ENCODE measurements at places on chromosomes 12 and 14. TPM values are rescaled to one million over a fixed set of nuclear protein-coding genes. Genes with fewer than 3 reads are reported as not detected.
A peak's percentile ranks its signal among the peaks of the same experiment; 100 is the strongest.

DNA sequence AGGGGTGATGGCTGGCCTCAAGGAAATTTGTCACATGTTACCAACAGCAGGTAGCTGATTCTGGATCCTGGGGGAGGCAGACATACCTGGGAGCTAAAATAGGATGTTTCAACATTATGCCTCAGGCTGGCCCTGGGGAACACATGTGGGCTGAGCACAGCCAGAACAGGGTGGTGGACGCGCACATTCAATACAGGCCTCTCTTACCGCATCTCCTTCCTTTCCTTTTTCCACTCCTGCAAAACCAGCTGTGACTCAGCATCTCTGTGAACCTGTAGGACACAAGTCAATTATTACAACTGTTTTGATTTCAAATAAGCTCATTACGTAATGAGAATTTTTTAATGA is 61.0 kb downstream of the NT5DC3 start:
- no peak for DNase-seq

- DNase-seq: no peak
Observed at GRCh38 chr12:49730568-49731101, 10.7 kb upstream of the TMBIM6 start.

GRCh38 chr12:42690264-42690663 is 100.7 kb upstream of the PRICKLE1 start:
- no peak for DNase-seq

- DNase-seq: no peak
Observed at GRCh38 chr14:106378191-106378590, 851.8 kb downstream of the TMEM121 start.

- DNase-seq: no peak
Observed at GRCh38 chr12:6774499-6775062, 2.3 kb downstream of the LAG3 start.

DNA sequence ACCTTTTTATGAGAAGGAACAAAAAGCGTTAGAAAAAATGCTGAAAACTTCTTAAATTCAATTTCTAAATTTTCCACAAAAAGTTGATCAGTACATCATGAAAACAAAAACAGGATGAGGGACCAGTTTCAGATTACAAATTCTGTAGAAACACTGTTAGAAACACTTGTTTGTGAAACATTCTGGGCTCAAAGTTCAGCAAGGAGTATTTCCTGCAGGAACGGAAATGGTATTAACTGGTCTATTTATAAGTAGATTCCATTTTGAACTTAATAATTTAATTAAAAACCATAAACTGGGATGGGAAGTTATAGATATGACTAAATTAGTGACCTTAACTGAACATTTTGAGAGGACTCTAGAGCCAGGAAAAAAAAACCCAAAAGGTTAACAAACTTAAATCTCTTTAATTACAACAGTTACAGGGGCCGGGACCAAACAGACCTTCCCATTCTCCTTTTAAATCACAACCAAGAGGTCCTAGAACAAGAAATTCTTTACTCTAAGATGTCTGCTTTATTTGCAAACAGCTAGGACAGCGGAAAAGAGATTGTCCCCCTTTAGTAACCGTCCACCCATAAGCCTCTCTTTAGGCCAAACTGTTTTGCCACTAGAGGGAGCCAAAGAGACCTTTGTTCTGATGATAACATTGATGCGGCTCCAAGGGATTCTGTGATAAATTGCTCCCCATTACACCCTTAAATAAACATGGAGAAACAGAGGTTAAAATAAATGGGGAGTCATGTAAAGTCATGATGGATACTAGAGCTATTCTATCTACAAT is 69.0 kb upstream of the RERGL start:
- DNase-seq: no peak

DNA sequence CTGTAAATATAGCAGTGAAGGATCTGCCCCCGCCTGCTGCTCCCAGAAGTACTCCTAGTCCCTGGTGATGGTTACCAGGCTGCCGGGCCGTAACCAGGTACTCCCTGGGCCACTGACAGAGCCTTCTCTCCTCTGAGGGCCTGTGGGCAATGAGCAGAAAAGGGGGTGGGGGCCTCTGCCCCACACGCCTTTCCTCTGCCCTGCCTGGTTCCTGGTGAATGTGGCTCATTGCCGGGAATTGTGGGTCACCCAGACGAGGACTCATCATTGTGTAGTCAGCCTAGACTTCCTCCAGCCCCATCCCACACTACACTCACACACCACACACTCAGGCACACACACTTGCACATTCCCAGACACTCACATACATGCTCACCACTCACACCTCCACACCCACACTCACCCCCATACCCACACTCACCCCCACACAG is 35.7 kb upstream of the ACTN1 start:
- DNase-seq: no peak

DNA sequence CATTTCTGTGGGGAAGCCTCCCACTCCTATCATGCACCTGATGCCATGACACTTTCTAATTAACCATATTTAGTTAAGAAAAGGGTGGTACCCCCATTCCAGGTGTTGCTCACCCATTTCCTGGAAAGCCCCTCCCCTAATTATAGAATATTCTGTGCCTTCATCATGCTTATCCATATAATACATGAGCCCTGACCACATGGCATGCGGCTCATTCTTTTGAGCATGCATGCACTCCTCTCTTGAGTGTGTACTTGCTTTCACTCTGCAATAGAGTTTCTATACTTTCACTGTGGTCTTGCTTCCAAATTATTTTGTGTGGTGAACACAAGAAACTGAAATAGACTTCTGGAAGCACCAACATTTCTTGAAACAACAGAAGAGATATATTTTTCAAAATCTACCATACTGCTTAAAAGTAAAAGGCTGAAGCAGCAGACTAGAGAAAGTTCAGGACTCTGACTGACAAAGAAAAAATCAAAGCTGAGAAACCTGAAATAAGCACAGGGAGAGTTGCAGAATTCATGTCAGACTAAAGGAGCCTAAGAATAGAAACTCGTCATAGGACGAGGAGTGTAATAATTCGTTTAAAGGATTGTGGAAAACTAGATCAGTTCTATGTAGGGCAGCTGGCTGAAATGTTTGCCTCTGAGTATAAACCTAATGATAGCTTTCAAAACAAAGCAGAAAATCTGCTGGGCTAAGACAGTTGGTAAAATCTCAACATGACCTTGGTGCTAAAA is 144.8 kb downstream of the KITLG start:
- no peak for DNase-seq

GRCh38 chr14:85165094-85165493 is 364.9 kb upstream of the FLRT2 start:
- DNase-seq: no peak

- DNase-seq: no peak
Observed at GRCh38 chr12:72075891-72076557, 137.4 kb downstream of the TPH2 start.

DNA sequence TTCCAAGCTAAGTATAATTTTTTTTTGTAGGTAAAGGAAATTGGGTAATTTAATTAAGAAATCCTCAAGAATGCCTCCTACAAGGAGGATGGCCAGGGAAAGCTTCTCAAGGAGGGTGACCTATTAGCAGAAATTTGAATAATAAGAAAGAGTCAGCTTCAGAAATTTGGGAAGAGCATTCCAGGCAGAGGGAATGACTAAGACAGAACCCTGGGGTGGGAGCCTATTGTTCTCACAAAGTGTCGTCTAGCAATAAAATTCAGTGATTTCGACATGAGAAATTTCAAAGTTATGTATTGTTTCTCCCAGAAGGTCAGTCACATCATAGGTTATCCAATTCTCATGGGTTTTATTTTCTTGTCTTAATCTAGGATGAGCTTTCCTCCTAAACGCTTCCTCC is 1168.4 kb downstream of the AACS start:
- DNase-seq: no peak

DNA sequence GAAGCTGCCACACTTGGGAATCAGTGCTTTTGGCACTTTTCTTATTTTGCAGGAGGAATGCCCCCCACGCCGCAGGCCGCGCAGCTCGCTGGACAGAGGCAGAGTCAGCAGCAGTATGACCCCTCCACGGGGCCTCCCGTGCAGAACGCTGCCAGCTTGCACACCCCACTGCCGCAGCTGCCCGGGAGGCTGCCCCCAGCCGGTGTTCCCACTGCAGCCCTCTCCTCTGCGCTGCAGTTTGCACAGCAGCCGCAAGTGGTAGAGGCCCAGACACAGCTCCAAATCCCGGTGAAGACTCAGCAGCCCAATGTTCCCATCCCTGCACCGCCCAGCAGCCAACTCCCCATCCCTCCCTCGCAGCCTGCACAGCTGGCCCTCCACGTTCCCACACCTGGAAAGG is 32.3 kb downstream of the EP400 start:
- no peak for DNase-seq

DNA sequence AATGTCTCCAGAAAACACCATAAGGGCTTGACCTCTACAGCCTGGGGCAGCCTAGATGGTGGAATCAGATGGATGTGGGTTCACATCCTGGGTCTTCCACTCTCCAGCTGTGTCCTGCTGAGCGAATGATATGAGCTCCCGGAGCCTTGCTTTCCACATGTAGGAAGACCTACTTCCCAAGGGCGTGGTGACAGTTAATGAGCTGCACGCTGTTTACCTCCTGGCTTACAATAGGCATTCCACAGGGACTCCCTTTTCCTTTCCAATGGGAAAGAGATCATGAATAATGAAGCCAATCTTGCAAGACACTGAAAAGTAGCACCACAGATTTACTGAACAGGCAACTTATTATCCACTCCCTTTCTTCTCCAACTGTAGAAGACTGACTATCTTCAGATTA is 46.1 kb downstream of the TMTC1 start:
- no peak for DNase-seq

- peak; percentile 14 for DNase-seq
Observed at GRCh38 chr14:104803912-104804410, 3.1 kb downstream of the ZBTB42 start.

GRCh38 chr12:120866108-120866507 is 38.0 kb downstream of the SPPL3 start:
- DNase-seq: no peak

GRCh38 chr12:106300761-106301160 is 1.8 kb upstream of the TCP11L2 start:
- no peak for DNase-seq

DNA sequence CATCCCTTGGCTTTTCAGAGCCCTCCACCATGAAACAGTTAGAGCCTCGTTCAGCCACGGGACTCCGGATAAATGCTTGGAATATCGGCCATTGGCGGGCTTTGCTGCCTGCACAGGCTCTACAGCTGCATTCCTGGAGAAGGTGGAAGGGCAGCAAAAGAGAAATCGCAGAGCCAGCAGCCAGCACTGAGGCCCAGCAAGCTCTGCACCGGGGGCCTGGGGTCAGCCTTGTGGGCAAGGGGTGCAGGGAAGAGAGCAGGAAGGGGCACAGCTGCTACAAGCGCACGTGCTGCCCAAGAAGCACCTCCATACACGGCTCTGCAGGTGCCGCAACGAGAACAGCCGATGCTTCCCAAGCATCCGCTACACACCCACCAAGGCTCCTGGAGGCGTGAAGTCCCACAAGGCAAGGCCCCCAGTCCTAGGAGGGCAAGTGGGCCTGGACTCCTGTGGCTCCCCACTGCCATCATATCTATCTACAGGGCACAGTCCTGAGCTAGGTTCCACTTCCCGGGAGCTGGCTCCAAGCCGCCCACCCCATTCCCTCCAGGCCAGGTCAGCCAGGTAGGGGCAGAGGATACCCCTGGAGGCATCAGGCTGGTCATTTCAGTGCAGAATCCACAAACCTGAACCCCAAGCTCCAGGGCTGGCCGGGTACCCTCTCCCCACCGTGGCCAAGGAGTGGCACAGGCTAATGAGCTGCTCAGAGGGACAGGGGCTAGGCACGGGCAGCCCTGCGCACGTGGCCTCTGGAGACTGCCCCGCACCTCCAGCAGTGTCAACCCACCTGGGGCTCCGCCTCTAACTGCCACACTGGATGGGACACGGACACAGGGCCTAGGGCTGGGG is 40.2 kb downstream of the CCNK start:
- peak; percentile 40 for DNase-seq

DNA sequence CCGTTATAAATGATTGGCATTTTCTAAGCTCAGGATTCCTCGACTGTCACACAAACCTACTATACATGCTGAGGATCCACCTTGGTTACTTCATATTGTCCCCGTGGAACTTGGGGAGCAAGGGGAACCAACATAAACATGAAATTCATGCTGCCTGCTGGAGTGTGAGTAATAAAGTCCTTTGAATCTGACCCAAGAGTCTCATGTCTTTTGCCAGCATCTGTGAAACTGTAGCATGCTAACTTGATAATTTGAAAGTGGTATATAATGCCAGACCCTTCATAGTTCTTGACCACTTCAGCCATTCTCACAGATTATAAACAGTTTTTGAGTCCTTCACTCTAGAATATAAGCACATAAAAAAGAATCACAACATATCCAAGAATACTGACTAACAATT is 17.1 kb downstream of the SLC35F4 start:
- no peak for DNase-seq

- no peak for DNase-seq
Observed at GRCh38 chr14:24237463-24237955, 4.8 kb downstream of the GMPR2 start.

The C1QL4 gene
- total RNA-seq: not detected

The PIANP gene
- total RNA-seq: not detected

The BTBD7 gene
- 28.2 TPM for total RNA-seq

The TGM1 gene
- 0.77 TPM for total RNA-seq

The SERPINA12 gene
- not detected for total RNA-seq

The SERPINA3 gene
- total RNA-seq: 390 TPM

The CCDC60 gene
- total RNA-seq: 0.20 TPM

The DNAJC22 gene
- 0.24 TPM for total RNA-seq

The RNASE3 gene
- total RNA-seq: 0.69 TPM

The CFAP54 gene
- total RNA-seq: 0.14 TPM

Measured in right cardiac atrium (tissue), 5 donors.